Endothelial cell of coronary artery (primary cell): ENCODE measurements at places on chromosomes 2 and 18. TPM values are rescaled to one million over a fixed set of nuclear protein-coding genes. Genes with fewer than 3 reads are reported as not detected.

FTCDNL1 gene
- total RNA-seq = 0.18 and 1.4 TPM in 2 replicates

L3MBTL4 gene
- not detected in 2 replicates for total RNA-seq

ASB18 gene
- not detected in 2 replicates for total RNA-seq

RBM44 gene
- total RNA-seq = 0.47 and 0.81 TPM in 2 replicates

HOXD13 gene
- total RNA-seq = not detected in 2 replicates

OSGEPL1 gene
- total RNA-seq = 5.7 and 6.4 TPM in 2 replicates

CYP26B1 gene
- 0.63 and 1.3 TPM in 2 replicates for total RNA-seq

TMEM198 gene
- total RNA-seq = 0.09 TPM in 1 of 2 replicates, not detected in the other

BBS5 gene
- 2.2 and 3.9 TPM in 2 replicates for total RNA-seq

TRIM43 gene
- not detected in 2 replicates for total RNA-seq

DTNB gene
- 3.2 and 5.1 TPM in 2 replicates for total RNA-seq

PRSS56 gene
- total RNA-seq = not detected in 2 replicates

VWA3B gene
- 0.19 TPM in 1 of 2 replicates, not detected in the other for total RNA-seq

DOK1 gene
- total RNA-seq = 14.6 and 24.3 TPM in 2 replicates

SCN2A gene
- total RNA-seq = under 0.01 TPM in 2 replicates

GRB14 gene
- 2.1 and 6.6 TPM in 2 replicates for total RNA-seq

SLC5A7 gene
- not detected in 2 replicates for total RNA-seq

TMEM182 gene
- total RNA-seq = 0.36 and 0.85 TPM in 2 replicates

UGT1A4 gene
- not detected in 2 replicates for total RNA-seq

ACKR3 gene
- 14.4 and 17.5 TPM in 2 replicates for total RNA-seq

LYPD6B gene
- total RNA-seq = not detected in 2 replicates

AGXT gene
- not detected in 2 replicates for total RNA-seq

TMEM150A gene
- total RNA-seq = 6.1 and 8.8 TPM in 2 replicates

DCDC2C gene
- not detected in 2 replicates for total RNA-seq

DSG4 gene
- not detected in 2 replicates for total RNA-seq

SH2D6 gene
- total RNA-seq = 0.27 and 0.28 TPM in 2 replicates

TSHZ1 gene
- 2.9 and 4.5 TPM in 2 replicates for total RNA-seq

ARHGAP15 gene
- total RNA-seq = not detected in 2 replicates
